ENCODE measurements at places on chromosomes 13 and 19.

- no peak for DNase-seq
Measured at GRCh38 chr19:4023600-4024398, 16.3 kb downstream of the PIAS4 start.

- no peak for DNase-seq
Measured at GRCh38 chr19:8700956-8701355, 2.4 kb upstream of the ACTL9 start.

- DNase-seq = no peak
Measured at GRCh38 chr19:45322311-45322710, 364 bp downstream of the CKM start.

DNA sequence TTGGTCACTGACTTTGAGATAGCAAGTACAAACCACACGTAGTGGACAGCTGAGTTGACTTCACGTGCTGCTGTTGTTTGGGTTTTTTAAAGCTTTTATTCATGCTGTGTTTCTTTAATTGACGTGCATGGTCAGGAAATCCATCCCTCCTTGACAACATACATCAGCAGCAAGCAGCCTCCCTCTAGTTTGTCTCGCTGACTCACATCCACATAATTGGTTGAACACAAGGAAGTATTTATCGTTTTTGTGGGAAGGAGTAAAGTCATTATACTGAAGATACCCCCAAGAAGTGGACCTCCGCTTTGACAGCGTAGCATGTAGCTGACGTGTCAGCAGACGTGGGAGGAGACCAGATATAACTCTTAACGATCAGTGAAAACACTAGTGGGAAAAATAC, 355.8 kb downstream of the MYO16 start:
- DNase-seq = no peak

DNA sequence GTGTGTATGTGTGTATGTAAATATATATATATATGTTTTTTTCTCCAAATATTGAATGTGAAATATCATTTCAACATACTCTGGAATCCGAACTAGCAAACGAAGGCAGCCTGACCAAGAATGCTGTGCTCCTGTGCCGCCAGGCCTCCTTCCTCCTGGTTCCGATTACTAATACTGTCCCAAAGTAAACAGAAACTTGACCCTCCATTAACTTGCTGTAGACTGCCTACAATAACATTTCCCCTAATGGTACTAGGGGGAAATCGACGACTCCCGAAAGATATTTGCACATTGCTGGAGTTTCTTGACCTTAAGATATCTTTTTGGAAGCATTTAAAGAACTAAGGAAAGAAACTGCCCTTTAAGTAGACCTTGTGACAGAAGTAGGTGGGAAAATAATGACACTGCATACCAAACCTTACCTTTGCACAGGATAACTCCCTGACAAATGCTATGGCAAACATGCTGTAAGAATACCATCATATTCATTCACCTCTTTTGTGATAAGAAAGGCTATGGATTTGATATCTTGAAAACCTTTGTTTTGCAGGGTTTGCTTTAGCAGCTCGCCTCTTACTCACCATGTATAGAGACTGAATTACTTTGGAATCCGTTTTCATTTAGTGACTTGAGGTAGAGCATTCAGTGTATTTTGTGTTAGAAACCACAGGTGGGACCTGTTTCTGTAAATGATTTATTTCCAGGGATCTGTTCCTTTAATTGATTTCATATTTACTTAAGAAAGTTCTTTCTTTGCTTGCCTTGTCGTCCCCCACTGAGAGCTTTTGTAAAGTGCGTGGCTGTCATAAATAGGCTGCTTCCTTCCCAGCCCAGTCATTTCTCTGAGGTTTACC, 80.1 kb downstream of the KLF5 start:
- DNase-seq = no peak

DNA sequence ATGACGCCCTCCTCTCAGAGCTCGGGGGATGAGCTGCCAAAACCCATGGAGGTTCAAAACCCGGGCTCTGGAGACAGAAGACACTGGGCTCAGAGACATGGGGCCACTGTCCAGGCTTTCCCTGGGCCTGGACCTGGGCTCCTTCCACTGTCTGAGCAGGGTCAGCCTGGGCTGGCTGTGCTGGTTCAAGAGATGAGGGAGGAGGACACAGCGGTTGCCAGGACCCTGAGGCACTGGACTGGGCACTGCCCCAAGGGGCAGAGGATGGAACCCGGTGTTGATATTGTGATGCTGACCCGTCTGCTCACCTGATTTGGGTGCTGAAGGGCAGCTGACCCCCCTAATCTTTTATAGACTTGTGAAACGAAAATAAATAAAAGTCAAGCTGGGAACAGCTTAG, 14.1 kb upstream of the SIGLEC11 start:
- DNase-seq = no peak

- no peak for DNase-seq
Measured at GRCh38 chr19:52214241-52214640, 24.4 kb downstream of the PPP2R1A start.

GRCh38 chr19:23917856-23918255, 3.2 kb downstream of the ZNF726 start:
- DNase-seq = no peak
